ENCODE measurements at places on chromosomes 5 and 9. TPM values are rescaled to one million over a fixed set of nuclear protein-coding genes. Genes with fewer than 3 reads are reported as not detected.

DNA sequence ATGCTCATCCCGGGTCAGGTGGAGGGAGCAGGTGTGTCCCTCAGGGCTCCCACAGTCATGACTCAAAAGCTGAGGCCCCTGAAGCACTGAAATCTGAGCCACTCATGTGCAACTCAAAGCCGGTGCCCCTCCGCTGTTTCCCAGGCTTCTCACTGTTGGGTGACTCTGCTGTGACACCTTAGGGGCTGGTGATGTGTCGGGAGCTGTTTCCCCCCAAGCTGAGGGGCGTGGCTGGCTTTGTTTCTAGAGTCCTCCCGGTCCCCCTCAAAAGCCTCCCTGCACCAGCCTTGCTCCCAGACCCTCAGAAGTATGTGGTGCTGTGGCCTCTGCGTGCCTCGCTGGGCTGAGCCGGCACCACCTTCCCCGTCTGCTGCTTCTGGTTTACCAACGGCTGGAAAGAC, 39.7 kb downstream of the PLPP7 start:
- no peak for DNase-seq

DNA sequence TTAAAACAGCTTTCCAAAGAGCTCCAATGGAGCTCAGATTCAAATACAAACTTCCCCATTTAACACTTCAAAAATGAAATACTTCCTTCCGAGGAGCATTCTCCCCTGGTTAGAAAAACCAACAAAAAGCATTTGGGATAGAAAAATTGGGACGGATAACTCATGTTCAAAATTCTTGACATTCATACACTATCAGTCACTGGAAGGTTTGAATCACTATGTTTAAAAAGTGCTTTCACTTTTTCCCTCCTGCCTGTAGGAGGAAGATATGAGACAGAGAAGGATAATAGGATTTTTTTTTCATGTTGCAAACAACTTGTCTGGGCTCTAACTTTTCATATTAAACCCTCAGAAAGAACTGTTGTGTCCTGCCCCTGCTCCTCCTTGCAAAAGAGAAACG, 412.0 kb downstream of the ACTL7B start:
- DNase-seq: no peak

DNA sequence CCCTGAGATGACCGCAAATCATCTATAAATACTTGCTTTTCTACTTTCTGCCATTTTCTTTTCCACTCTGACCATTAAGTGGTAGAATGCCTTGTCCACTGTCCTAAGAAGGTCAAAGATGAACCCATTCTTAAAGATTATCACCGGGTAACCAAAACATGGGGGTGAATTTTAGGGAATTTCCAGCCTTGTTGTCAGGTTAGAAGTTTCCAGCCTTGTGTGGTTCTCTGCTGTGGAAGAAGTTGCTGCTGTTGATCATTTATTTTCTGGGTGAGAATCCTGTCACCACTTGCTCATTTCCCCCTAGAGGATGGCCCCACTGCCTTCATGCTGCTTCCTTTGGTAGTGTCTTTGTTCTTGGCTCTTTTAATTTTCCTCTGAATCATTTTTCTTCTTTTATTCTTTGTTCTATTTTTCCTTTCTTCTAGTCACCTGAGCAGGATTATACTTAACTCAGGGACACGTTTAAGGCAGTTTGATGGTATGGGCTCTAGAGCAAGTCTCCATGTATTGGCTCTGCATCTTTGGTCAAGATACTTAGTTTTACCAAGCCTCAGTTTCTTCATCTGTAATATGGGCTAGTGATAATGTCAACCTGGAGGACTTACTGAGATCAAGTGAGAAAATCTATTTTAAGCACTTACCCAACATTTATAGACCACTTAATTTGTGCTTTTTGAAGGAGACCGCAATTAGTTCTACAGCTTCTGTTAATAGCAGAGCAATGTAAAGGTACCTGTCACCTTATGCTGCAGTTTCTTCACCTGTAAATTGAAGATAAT, 266.2 kb downstream of the ARHGAP26 start:
- no peak for DNase-seq

GRCh38 chr5:1033606-1034420, 25.2 kb downstream of the NKD2 start:
- no peak for DNase-seq

GRCh38 chr5:80797428-80798024, 142.7 kb upstream of the DHFR start:
- DNase-seq: no peak

FOXD4L6 gene
- total RNA-seq: not detected

GRCh38 chr9:71642056-71642455, 126.3 kb downstream of the CEMIP2 start:
- no peak for DNase-seq

DNA sequence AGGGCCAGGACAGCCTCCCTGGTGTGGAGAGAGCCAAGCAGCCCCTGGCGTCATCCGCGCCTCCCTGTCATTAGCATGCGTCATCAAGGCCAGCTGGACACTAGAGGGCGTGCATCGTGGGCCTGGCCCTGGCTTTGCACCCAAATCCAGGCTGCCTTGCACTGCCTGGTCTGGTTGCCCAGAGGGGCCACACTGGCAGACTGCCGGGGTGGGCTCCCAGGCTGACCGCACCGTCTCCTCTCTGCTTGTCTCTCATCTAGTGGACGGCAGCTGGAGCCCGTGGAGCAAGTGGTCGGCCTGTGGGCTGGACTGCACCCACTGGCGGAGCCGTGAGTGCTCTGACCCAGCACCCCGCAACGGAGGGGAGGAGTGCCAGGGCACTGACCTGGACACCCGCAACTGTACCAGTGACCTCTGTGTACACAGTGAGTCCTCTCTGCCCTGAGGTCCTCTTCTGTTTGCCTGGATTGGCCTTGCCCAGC, 29.0 kb downstream of the HK3 start:
- no peak for DNase-seq

- no peak for DNase-seq
Observed at GRCh38 chr9:105116052-105116868, 128.2 kb upstream of the SLC44A1 start.

DNA sequence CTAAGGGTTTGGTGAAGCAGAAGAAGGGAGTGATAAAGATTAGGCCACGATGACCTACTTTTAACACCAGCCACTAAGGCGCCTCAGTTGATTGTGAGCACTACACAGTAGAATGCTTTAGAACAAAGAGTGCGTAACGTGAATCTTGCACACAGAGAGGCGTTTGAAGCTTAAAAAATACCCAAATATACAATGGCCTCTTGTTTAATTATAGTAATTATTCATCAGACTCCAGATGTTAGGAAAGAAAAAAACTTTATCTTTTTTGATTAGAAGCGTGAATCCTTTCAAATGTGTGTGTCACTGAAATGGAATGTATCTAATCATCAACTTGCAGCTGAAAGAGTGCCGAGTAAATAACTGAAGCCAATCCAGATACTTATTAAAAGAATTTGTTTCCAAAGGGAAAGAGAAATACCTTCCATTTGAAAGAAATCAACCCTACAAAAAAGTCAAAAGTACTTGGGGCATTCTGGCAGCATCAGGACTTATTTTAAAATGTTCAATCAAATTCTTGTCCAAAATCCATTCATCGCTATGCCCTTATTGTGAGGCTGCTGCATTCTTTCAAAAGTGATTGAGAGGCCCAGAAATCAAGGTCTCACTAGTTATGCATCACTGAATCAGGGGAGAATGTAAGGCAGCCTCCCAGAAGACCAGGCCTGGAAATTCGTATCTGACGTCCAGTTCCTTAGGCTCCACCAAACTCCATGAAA, 337.5 kb downstream of the ZNF608 start:
- no peak for DNase-seq

GRCh38 chr5:71492817-71493615, 37.6 kb downstream of the BDP1 start:
- DNase-seq: no peak

DNA sequence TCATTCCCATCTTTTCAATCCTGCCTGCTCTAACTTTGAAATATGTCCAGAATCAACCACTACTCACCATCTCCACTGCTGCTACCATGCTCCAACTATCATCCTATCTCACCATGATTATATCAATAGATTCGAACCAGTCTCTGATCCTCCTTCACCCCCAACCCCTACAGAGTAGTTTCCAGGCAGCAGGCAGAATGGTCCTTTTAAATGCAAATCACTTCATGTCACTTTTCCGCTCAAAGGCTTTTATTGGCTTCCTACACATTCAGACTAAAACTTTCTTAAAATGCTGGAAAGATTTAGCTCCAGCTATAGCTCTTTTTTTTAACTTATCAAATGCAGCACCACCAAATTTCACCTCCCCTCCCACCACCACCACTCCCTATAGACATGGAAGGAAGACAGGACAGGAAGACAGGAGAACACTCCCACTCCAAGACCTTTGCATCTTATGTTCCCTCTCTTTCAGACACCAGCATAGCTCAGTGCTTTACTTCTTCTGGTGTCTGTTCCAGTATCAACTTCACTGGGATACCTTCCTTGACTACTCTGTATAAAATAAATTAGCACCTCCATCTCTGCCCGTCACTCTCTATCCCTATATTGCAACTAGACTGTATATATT, 9.9 kb upstream of the PPP2R2B start:
- no peak for DNase-seq

MED27 gene
- 15.8 TPM for total RNA-seq

DNA sequence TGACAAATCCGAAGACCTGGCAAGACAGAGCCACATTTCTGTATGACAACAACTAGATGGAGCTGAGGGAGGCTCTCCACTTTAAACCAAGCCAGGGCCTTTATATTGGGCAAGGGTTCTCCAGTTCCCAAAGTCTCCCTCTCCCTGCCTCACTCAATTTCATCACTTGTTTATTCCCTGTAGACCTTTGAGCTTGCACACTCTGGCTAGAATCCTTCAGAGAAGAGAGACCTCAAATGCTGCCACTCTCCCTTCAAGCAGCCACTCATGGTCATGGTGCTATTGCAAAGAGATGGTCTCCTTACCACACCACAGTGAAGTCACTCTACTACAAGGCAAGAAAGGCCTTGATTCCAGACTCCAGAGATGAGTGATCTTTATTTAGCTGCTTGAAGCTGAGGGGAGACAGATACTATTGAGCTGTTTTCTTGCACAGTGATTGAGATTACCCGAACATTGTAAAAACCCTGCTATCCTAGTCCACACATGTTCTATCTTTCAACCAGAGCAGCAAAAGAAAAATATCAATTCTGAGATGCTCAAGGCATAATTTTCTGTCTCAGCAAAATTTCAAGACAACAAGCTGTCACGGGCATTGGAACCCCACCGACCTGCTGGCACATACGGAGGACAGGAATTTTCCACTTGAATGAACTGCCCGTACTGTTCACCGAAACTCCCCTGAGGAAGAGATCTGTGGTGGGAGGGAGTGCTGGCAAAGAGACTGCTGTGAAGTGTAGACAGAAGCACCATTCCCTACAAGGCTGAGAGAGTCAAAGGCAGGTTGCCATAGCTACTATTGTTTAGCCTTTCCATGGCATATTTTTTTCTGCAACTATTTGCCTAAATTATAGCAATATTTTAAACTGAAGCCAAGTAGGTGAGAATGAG, 81.1 kb downstream of the CDO1 start:
- DNase-seq: no peak

- DNase-seq: peak; percentile 89
Observed at GRCh38 chr5:157222506-157223230, 42.0 kb downstream of the ITK start.

DIPK1B gene
- not detected for total RNA-seq

TLX3 gene
- total RNA-seq: not detected

DNA sequence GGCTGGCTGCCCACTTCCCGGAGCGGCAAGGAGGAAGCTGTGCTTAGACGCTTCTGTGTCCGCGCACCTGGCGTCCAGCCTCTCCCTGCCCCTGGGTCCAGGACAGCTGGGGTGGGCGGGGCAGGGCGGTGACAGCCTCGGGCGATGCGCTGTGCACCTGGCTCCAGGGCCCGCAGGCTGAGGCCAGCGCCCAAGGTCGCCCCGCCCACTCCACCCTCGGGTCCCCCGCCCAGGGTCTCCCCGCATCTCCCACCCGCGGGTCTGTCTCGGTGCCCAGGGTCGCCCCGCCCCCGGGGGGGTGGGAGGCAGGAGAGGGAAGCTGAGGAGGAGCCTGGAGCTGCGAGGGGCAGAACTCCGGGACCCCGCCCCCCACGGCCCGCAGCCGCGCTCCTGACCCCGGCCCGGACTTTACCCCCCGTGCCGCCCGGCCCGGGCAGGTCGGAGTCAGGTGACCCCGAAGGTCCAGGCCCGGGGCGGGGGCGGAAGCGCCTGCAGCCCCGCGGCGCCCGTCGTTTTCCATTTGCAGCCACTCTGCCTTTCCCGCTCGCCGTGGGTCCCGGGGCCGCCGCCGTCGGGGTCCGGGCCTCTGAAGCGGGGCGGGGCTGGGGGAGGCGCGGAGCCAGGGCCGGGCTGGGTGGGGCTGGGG, at the start of gene ENTPD8:
Gene ENTPD8, minus strand, starts transcription at position 69 of the 646 bp plus-strand sequence. CDS start 3,072 bp downstream, outside the sequence.
- peak; percentile 46 for DNase-seq

NR4A3 gene
- 0.33 TPM for total RNA-seq

DNA sequence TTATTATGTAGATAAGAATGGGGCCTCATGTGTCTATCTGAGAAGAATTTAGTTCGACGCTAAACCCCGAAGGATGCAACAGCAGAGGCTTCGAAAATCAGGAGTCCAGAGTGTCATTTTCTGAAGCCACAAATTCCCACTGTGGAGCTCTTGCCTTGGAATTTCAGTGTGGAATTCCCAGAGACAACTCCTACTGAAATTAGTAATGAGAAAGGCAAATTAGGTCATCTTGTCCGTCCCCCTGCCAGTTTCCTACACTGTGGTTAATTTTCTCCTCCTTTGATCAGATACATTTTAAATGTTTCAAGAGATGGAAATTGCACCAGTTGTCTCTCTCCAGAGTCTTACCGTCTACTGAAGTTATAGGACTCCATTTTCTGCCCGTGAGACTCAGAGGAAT, 633.6 kb downstream of the BNC2 start:
- DNase-seq: no peak

NMUR2 gene
- total RNA-seq: not detected

- DNase-seq: no peak
Observed at GRCh38 chr9:133124907-133125275, 3.9 kb upstream of the RALGDS start.

DNA sequence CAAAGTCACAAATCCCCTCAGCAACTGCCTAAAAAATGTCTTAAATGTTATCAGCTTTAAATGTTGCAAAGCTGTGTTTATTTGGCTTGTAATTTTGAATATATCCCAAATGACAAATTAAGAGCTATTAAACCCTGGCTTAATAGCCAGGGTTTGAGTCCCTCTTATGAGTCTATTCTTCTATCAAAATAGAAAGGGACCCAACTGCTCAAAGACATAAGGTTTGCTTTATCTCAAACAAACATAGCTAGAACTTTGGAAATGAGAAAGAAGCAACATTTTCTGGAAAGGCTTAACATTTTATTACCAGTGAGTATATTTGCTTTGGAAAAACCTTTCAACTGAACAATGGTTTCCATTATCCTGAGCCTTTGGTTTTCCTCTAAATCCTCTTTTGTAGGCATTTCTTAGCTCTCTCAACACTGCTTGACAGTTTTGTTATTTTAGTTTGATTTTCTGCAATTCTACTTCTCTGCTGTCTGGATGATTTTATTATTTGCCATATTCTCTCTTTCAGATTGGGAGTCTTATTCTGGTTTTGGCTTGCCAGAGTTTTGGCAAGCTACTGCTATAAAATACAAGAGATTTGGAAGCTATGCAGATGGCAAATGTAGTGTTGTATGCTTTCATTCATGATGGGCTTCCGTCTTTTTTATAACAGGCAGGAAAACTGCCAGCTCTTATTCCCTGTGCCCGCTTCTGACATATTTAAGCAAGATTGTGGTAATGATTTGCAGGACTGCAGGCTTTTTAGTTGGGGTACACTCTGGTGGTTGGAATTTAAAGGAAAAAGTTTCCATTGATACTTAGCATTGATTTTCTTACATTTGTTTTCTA, 734.9 kb downstream of the DTWD2 start:
- no peak for DNase-seq

FOXD4 gene
- total RNA-seq: 0.30 TPM

BTNL3 gene
- total RNA-seq: not detected

GRCh38 chr9:2132484-2133082, 117.4 kb downstream of the SMARCA2 start:
- no peak for DNase-seq

WDR38 gene
- total RNA-seq: not detected
